ENCODE measurements at places on chromosomes 11 and 22.
A peak's percentile ranks its signal among the peaks of the same experiment; 100 is the strongest.

DNA sequence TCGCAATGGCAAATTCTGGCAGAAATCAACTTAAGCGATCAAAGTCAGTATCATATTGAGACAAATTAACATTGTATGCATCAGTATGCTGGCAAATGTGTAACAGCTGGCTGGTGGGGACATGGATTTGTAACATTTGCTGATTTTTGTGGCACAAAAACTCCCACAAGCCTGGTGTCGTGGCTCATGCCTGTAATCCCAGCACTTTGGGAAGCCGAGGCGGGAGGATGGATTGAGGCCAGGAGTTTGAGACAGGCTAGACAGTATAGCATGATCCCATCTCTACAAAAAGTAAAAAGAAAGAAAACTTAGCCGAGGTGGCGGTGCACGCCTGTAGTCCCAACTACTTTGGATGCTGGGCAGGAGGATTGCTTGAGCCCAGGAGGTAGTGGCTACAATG is 17.6 kb upstream of the HDHD5 start:
- no peak for DNase-seq

GRCh38 chr11:62647609-62648005 is 1.2 kb upstream of the GANAB start:
- no peak for DNase-seq

GRCh38 chr11:64916040-64916774 is 802 bp downstream of the ATG2A start:
- DNase-seq: no peak

- no peak for DNase-seq
Observed at GRCh38 chr11:102306817-102307726, 10.2 kb upstream of the BIRC3 start.

DNA sequence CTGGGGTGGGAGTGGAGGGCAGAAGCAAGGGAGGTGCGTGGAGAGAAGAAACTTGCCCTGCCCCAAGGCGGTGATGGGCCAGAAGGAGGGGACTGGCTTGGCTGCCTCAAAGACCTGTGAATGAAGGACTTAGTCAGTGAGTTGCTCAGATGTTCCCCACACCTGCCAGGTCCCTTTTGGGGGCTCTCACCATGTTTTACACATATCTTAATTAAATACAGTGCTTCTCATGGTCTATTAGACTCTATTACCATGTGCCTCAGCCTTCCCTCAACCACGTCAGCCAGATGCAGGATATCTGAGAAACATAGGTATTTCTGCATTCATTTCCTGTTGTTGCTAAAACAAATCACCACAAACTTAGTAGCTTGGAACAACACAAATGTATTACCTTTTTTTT is 429.5 kb downstream of the BUD13 start:
- no peak for DNase-seq

- no peak for DNase-seq
Observed at GRCh38 chr11:117202386-117203068, 3.4 kb downstream of the TAGLN start.

- no peak for DNase-seq
Observed at GRCh38 chr22:31305194-31305593, 12.9 kb upstream of the PIK3IP1 start.

DNA sequence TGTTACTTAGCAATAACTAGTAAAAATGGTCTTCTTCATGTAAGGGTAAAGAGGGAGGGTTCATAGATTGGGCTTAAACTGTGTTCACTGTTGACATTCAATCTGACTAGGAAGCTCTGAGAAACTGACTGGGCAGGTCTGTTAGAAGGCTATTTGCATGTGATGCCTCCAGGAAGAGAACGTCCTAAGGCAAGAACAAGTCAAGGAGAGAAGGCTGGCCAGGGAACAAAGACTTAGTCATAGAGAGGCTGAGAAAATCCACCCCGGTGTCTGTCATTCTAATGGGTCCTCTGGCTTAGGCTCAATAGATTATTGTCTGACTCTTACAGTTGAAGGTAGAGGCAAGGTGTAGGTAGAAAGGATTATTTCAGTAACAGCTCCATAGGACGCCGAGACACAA is 50.3 kb upstream of the CD44 start:
- no peak for DNase-seq

GRCh38 chr11:76773921-76774361 is 9.2 kb upstream of the TSKU start:
- no peak for DNase-seq

GRCh38 chr11:97463891-97464290 is 1074.1 kb downstream of the JRKL start:
- no peak for DNase-seq

GRCh38 chr22:25896098-25896497 is 154.1 kb downstream of the MYO18B start:
- no peak for DNase-seq

DNA sequence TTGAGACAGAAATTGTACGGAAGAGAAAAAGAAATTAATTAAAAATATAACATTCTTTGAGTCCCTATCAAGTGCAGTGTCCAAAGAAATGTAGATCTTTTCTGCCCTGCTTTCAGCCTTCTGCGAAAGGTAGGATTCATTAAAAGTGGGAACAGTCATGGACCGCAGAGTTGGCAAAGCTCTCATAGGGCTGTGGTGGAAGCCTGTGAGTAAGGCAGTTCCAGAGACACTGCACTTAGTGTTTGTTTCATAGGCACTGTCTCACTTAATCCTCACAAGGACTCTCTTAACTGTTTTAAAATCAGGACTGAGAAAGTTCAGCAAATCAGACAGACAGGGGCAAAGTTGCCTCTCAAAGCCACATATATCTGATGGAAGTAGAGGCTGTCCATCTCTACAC is 5.5 kb downstream of the MRGPRX2 start:
- no peak for DNase-seq

GRCh38 chr11:40292721-40293508 is 1166.5 kb downstream of the LRRC4C start:
- peak; percentile 71 for DNase-seq

GRCh38 chr22:24952837-24953383 is 394 bp downstream of the KIAA1671 start:
- DNase-seq: no peak

DNA sequence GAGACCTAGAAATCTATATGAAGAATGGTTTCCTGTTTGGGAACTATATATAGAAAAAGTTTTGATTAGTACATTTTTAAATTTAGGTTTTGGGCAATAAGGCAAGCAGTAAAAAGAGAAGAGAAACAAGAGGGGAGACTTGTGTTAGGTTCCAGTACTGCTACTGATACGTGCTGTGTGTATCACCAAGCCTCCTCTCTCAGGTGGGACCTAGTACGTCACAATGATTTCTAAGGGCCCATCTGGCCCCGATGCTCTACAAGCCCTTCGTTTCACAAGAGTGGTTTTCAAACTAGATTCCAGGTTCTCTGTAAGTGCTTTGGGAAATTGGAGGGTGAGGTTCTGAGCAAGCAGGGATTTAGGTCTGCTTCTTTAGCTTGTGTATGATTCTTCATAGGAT is 39.2 kb downstream of the USP35 start:
- no peak for DNase-seq

GRCh38 chr11:111459506-111460270 is 52.5 kb downstream of the BTG4 start:
- no peak for DNase-seq

GRCh38 chr11:128725630-128726319 is 31.9 kb downstream of the FLI1 start:
- DNase-seq: peak; percentile 98

DNA sequence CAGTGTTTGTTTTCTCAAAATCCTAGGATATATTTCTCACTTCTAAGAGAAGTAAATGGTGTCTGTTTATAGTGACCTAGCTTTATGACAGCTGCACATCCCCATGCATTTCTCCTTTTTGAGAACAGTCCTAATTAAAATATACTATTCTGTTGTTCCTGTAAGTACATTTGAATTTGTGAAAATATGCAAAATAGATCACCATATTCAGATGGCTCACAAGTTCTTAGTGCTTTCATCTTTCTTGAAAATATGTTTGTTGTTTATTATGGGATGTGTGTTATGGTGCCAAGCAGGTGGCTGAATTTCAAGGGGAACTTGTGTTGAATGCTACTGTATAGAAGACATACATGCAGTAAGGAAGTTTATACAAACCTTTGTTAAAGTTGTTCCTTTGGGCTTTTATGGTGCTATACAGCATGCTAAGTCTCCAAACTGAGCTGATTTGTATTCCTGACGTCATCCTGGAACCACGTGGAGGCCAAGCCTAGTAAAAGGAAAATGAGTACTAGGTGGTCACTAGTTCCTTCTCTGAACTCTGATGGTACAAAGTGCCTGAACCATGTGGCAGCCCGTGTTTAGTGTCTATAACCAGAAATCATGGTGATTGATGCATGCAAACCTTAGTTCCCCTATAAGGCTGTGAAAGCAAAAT is 7.8 kb upstream of the VSTM5 start:
- DNase-seq: no peak

DNA sequence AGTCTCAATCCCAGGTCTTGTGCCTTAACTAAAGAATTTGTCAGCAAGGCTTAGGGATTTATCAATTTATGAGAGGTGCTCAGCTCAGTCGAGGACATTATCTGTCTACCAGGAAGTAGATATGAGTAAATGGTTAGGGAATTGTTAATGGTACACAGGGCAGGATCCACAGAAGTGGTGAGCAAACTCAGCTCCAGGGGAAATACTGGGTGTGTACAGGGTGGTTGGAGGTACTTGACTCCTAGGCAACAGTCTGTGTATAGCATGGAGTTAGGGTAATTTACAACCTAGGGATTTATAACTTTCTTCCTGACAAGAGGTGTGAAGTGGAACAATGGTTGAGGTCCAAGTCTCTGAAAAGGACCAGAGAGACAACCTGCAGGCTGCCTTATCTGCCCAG is 123.4 kb upstream of the OR9Q1 start:
- DNase-seq: no peak

DNA sequence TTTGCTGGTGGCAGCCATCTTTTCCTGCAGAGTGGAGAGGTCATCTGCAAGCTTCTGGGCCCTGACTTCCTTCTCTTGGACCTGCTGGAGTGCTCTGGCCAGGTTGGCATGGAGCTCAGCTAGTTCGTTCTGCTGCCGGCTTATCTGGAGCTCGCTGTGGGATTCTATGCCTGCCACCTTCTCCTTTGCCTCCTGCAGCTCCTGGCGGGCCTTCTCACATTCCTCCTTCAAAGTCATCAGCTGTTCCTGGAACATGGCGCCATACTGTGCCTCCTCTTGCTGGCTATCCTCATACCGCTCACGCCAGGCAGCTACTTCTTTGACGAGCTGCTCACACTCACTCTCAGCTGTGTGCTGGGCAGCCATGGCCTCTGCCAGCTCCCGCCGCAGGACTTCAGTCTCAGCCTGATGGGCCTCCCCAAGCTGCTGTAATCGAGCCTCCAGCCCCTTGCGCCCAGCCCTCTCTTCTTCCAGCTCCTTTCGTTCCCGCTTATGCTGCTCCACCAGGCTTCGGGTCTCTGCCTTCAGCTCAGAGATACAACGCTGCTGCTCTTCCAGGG is 16.1 kb downstream of the IL18BP start:
- DNase-seq: no peak

DNA sequence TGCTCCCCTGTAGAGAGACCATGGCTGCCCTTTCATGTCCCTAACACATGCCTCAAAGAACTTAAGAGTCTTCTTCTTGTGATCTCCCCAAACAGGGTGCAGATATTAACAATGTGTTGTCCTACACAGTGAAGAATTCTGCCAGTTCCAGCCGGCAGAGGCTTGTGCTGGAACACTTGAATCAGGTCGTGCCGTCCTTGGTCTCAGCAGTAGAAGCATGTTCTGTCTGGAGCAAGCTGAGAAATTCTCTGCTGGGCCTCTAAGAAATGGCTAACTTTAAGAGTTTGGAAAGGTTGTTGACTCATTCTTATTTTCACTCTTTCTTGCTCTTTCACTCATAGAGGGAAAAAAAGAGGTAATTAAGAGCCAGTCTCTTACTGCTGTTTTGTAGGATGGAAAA is 71.1 kb upstream of the SLC25A18 start:
- no peak for DNase-seq

- peak; percentile 66 for DNase-seq
Observed at GRCh38 chr11:78798663-78799062, 224.0 kb upstream of the NARS2 start.

- DNase-seq: no peak
Observed at GRCh38 chr22:23678133-23678532, 12.7 kb upstream of the RGL4 start.

- DNase-seq: no peak
Observed at GRCh38 chr11:32427935-32428664, 7.2 kb downstream of the WT1 start.
